Hematopoietic multipotent progenitor cell treated with erythropoietin and hydrocortisone succinate and interleukin-3 and kit ligand, for 15 days (in vitro differentiated cells): ENCODE measurements at places on chromosomes 3 and 15.

GRCh38 chr3:191300422-191300821 is 28.8 kb upstream of the CCDC50 start:
- DNase-seq, result no peak

GRCh38 chr3:177601152-177601551 is 403.9 kb upstream of the TBL1XR1 start:
- DNase-seq, result no peak

DNA sequence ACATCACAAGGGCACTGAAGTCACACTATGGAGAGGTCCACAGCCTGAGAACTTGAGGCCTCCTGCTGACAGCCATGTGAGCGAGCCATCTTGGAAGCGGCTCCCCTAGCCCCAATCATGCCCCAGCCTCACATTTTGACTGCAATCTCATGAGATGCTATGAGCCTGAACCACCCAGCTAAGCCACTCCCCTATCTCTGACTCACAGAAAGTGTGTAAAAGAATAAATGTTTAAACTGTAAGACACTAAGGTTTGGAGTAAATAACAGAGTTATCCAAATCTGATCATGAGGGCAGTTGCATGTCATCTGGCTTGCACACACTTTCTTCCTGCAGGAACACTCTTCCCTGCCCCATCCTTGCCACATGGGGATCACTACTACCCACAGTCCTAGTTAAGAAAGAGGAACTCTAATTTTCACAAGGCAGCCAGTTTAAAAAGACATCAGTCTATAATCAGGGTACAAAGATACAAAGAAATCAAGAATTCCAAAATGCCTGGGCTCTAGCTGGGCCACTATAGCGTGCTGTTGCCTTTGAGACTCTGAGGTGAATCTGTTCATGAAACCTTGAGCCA is 494.2 kb downstream of the FOXP1 start:
- no peak for DNase-seq

DNA sequence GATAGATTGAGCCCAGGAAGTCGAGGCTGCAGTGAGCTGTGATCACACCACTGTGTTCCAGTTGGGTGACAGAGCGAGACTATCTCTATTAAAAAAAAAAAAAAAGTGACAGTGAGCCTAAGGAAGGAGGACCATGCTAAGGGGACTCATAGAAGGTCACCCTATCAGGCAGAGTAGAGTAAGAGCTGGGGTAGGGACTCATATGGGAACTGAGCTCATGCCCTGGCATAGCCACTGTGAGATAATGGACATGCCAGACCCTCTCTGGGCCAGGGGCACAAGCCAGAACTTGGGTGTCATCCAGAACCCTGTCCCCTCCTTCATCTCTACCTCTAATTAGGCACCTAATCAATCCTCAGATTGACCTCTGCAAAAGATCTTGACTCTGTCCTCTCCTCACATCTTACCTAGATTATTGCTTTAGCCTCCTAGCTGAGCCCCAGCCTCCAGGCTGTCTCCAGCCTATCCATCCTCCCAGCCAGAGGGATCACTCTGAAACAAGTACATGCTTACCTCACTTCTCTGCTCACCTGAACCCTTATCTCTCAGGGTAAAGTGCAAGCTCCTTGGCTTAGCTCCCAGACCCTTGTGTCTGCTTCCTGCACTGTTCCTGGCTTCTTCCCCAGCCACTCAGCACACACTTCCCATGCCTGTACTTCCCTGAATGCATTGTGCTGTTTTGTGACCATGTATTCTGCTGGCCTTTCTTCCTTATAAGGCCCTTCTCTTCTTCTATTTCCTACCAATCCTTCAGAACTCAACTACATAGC is 76.4 kb downstream of the DAPK2 start:
- DNase-seq, result no peak

DNA sequence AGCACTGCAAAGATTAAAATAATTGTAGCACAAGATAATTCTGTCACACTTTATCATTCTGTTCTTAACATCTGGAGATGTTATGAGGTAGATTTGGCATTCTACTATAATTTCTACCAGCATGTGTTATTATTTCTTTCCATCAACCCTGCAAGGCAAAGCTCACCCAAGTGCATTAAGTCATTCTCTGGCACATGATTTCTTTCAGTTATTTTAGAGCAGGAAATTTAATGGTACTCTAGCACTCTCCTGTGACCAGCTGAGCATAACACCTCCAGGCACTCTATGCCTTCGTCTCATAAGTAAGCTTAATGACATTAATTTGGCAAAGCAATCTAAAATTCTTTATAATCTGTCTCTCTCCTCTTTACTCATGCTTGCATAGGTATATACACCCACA is 300.2 kb upstream of the GPR149 start:
- DNase-seq, result no peak

- DNase-seq, result no peak
These were observed 130.8 kb downstream of the VPS8 start for GRCh38 chr3:184942735-184943134.

- no peak for DNase-seq
These were observed 488.3 kb upstream of the GOLIM4 start for GRCh38 chr3:168583977-168584376.

GRCh38 chr15:66253418-66254088 is at the start of gene MEGF11:
TSS of gene MEGF11 (minus strand) at chr15:66253750. CDS start at chr15:66128403, 125,347 bp downstream.
- DNase-seq, result no peak

- DNase-seq, result no peak
These were observed 50.7 kb upstream of the BDH1 start for GRCh38 chr3:197606468-197606867.

DNA sequence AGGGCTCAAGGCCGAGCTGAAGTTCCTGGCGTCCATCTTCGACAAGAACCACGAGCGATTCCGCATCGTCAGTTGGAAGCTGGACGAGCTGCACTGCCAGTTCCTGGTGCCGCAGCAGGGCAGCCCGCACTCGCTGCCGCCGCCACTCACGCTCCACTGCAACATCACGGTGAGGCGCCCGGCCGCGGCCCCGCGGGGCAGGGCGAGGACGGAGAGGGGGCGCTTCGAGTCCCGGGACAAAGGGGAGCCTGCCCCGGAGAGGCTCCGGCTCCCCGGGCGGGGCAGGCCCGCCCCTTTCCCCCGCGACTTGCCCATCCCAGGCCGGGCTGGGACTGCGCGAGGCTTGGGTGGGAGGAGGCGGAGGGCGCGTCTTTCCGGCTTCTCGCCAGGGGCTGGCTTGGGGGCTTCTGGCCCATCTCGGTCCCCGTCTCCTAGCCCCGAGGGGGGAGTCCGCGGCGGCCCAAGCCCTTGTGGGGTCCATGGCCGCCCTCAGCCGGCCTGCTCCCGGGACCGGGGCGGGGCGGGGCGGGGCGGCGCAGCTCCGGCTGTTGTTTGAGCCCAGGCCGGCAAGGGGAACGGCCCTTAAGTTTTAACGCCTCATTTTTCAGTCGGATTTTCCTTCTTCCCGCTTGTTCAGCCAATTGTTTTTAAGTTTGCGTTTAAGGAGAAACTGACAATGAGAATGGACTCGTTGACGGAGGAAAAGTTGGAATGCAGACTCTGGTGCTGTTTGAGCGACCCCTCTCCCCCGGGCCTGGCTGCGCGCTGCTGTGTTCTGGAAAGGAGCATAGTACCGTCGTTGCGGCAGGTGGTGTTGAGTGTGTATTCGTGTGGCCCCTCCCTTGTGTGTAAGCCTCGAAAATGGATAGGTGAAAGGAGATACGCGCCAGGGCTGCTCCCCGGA is 683 bp downstream of the UBE2Q2 start:
- DNase-seq, result no peak

- DNase-seq, result no peak
These were observed 47.4 kb upstream of the UBE2E1 start for GRCh38 chr3:23758253-23758838.

GRCh38 chr3:90184861-90185260 is 1077.4 kb downstream of the EPHA3 start:
- DNase-seq, result no peak

- DNase-seq, result no peak
These were observed 48.1 kb upstream of the MAP4 start for GRCh38 chr3:48064292-48064829.

- peak; percentile 17 for DNase-seq
These were observed 3.0 kb upstream of the CPEB1 start for GRCh38 chr15:82650046-82650670.

GRCh38 chr3:102790747-102791325 is 356.0 kb downstream of the ZPLD1 start:
- DNase-seq, result no peak

DNA sequence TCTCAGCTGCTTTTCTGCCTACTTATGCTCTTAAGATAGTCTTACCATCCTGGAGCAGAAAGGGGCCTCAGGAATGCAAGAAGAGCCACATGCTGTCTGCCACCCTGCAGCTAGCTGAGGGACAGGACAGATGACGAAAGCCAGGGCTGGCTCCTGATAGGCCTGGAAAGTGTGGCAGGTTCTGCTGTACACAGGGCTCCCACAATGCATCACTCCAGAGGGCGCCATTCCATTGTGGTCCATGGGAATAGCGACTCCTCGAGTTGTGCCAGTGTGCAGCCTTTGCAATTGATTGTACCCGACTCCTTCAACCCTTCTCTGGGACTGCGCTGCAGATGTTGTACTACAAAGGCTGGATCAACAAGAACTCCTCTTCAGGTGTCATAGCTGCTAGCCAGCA is 11.2 kb downstream of the ACAN start:
- no peak for DNase-seq

DNA sequence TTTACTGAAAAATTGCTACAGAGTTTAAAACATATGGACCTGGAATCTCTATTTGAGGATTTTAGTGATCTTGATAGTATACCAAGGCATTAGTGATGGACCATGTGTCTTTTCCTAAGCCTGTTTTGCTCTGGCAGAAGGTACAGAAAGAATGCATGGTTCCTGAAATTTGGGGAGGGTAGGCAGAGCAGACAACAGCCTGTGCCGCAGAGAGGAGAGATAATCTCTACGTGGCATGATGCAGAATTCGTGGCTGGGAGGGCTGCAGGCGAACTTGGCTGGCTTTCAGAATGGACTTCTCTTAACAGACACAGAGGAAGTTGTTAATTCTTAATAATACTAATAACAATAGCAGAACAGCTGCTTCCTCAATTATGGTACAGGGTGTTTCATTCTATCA is 137.5 kb upstream of the FOXB1 start:
- no peak for DNase-seq

- DNase-seq, result no peak
These were observed 19.8 kb downstream of the WDR72 start for GRCh38 chr15:53739651-53740050.

GRCh38 chr3:178765472-178765871 is 229.2 kb downstream of the KCNMB2 start:
- no peak for DNase-seq

- DNase-seq, result no peak
These were observed 1066.5 kb downstream of the PLOD2 start for GRCh38 chr3:145094355-145094941.

DNA sequence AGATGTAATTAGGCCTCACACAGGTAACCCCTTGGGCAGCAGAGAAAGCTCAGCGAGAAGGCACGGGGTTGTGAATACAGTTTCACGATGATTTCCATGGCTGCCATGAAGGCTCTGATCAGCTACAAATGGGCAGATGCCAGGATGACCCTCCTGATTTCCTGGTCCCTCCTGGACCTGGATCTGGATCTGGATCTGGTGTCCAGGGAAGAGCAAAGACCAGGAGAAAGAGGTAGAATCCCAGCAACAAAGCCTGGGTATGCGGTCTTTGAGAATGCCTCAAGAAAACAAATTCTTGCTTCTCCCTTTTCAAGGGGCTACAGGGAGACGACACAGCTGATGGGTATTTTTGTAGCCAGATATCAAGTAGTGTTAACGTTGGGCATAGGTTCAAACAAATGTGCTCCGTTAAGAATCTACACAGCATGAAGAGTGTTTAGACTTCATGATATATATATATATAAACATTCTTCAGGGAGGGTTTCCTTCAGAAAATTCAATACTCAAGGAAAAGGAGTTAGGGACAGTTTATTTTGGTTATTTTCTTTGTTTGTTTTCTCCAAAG is 175.6 kb downstream of the RORA start:
- DNase-seq, result no peak

DNA sequence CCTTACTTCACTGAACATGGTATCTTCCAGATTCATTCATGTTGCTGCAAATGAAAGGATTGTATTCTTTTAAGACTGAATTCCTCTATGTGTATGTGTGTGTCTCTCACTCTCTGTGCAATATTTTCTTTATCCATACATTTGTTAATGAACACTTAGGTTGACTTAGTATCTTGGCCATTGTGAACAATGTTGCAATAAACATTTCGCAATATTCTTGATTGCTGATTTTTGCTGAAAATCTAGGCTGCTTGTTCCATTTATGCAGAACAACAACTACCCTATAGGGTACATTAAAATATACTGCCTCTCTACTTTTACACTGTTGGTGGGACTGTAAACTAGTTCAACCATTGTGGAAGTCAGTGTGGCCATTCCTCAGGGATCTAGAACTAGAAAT is 732.4 kb downstream of the CADM2 start:
- DNase-seq, result no peak

DNA sequence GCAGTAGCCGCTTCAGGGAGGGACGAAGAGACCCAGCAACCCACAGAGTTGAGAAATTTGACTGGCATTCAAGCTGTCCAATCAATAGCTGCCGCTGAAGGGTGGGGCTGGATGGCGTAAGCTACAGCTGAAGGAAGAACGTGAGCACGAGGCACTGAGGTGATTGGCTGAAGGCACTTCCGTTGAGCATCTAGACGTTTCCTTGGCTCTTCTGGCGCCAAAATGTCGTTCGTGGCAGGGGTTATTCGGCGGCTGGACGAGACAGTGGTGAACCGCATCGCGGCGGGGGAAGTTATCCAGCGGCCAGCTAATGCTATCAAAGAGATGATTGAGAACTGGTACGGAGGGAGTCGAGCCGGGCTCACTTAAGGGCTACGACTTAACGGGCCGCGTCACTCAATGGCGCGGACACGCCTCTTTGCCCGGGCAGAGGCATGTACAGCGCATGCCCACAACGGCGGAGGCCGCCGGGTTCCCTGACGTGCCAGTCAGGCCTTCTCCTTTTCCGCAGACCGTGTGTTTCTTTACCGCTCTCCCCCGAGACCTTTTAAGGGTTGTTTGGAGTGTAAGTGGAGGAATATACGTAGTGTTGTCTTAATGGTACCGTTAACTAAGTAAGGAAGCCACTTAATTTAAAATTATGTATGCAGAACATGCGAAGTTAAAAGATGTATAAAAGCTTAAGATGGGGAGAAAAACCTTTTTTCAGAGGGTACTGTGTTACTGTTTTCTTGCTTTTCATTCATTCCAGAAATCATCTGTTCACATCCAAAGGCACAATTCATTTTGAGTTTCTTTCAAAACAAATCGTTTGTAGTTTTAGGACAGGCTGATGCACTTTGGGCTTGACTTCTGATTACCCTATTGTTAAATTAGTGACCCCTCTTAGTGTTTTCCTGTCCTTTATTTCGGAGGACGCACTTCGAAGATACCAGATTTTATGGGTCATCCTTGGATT is at the start of gene MLH1:
MLH1 (plus strand) TSS at position 193 of the 958 bp plus-strand sequence; CDS start at position 223, 30 bp downstream.
- peak; percentile 100 for DNase-seq

- DNase-seq, result no peak
These were observed 321.3 kb downstream of the MEX3B start for GRCh38 chr15:81724536-81724935.

- no peak for DNase-seq
These were observed 81.2 kb upstream of the PLXND1 start for GRCh38 chr3:129687586-129688125.

DNA sequence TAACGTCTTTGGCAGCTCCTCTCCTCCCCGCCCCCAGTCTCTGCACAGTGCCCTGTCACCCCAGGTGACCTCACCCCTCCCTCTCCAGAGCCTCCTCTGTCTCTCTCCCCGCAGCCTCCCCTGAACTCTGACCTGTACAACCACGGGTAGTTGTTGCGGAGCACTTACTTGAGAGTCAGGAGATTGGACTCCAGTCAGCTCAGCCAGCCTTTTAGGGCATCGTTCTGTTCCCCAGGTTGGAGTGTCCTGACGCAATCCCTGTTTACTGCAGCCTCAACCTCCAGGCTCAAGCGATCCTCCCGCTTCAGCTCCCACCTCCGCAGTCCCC is 177.7 kb downstream of the UACA start:
- no peak for DNase-seq
